ENCODE measurements at places on chromosomes 2 and 18.

DNA sequence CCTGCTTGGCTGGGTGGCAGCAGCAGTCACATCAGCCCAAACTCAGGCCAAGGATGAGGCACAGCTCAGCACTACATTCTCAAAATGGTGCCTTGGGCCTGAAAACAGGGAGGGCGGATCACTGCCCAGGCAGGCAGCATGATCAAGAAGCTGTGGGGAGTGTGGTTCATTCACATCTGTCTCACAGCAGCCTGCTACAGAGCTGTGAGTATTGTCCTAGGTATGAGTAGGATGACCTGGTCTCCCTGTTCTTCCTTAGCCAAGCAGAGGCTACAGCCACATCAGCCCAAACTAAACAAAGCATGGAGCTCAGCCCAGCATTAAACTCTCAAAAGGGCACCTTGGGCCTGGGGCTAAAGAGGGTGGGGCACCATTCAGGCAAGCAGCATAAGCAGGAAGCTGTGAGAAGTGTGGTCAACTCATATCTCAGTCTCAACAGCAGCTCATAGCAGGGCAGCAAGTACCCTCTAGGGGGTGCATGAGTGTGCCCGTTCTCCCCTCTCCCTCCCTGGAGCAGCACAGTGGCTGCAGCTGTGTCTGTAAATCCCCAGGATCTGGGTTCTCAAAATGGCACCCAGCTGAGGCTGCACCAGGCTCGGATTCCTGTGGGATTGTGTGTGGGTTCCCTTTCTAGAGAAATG, 139.6 kb downstream of the TRABD2A start:
- no peak for DNase-seq

DNA sequence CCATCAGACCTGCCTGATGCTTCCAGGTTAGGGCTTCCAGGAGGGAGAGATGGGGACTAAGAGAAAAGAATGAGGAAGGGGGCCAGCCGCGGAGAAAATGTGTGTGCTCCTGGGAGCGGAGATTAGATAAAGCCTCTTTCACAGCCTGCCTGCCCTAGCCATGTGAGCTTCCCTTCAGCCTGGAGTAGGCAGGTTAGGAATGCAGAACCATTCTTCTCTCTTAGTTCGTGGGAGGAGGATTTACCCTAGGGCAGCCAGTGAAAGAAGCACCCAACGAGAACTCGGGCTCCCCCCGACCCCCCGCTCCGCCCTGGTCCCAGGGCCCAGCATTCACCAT, 36.1 kb downstream of the POMC start:
- DNase-seq = no peak

DNA sequence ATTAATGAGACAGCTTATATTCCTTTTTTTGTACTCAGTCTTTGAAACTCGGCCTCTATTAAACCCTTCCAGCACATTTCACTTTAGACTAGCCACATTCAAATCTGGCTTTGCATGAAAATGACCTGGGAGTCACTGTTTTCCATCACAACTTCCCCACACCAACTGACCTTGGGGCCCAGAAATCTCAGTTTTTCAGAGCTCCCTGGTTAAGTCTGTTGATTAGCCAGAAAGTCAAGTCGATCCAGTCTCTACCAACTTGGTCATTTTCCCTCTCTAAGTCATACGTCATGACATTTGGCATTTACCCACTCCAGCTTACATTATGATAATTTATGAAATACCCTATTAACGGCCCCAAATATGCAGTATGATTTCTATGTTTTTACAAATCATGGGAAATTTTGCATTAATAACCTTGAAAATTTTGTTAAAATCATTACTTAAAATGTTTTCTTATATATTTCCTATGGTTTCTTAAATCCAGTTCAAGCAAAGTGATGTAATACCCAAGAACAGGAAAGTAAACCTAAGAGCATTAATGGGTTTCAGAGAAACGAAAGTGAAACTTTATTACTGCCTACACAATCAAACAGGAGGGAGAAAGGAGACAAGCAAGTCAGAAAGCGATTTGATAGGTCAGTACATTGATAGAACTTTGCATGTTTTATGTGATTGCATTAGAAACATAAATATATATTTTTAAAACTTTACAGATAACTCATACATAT, 77.1 kb downstream of the SPATS2L start:
- DNase-seq = no peak

- DNase-seq = no peak
Measured at GRCh38 chr2:107588181-107588580, 238.5 kb upstream of the RGPD4 start.

- no peak for DNase-seq
Measured at GRCh38 chr2:131590896-131591295, 63.2 kb downstream of the CCDC74A start.

GRCh38 chr2:151544449-151544848, 134.7 kb downstream of the RIF1 start:
- no peak for DNase-seq

GRCh38 chr2:141611981-141612380, 518.8 kb downstream of the LRP1B start:
- DNase-seq = no peak

- no peak for DNase-seq
Measured at GRCh38 chr2:74391209-74391579, 11.1 kb upstream of the DCTN1 start.

DNA sequence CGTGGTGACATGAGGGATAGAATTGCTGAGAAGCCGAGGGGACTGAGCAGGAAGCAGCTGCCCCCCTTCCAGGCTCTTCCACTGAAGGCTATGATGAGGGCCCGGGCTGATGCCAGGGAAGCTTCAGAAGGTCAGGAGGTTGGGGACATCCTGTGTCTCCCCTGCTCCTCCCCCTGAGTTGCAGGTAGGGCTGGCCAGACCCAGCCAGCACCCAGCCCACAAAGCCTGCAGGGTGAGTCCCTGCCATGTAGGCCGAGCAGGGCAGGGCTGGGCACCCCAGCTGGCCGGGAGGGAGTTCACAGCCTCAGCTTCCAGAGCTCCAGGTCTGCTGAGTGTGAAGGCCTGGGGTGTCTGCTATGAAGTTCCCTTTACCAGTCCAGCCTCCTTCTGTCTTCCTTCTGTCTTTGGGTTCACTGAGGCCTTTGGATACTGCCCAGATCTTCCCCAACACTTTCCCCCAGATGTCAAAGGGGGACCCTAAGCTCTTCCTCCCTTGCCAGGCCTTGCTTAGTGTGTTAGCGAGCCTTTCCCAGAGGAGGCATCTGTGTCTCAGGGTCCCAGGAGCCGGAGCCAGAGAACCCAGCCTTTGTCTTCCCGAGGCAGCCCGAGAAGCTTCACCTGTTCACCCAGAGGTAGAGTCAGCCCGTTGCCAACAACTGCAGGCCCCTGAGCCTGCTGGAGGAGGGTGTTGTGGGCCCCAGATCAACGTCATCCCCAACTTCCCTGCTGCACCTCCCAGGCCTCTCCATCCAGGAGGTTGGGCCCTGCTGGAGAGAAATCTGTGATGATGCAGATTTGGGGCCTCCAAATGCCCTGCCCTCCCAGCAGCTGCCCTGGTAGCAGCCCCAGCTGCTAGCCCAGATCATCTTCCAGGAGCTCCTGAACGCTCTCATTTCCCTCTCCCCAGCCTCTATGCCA, 3.6 kb upstream of the NCL start:
- DNase-seq = no peak

- peak; percentile 40 for DNase-seq
Measured at GRCh38 chr18:73895701-73896100, 251.9 kb downstream of the FBXO15 start.

GRCh38 chr18:50170004-50170403, 24.9 kb downstream of the MYO5B start:
- DNase-seq = no peak

- no peak for DNase-seq
Measured at GRCh38 chr2:41806286-41806685, 241.5 kb upstream of the PKDCC start.

GRCh38 chr2:118988706-118989105, 46.7 kb downstream of the MARCO start:
- no peak for DNase-seq

- no peak for DNase-seq
Measured at GRCh38 chr2:60741576-60741975, 14.5 kb upstream of the PAPOLG start.

DNA sequence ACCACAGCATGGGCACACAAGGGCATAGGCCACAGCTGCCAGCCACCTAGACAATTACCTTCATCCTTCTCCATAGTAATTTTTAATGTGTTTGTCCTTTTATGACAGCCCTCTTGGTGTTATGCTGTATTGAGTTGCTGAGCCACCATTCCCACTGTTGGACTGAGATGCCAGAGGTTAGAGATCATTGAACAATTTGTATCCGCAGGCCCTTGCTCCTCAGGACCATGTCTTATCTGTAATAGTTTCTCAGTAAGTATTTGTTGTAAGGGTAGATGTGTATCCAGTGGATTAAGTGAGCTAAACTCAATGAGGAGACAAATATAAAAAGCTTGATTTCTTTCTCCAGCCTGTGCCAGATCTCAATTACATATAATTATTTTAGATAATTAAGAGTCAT, 832.8 kb upstream of the ID2 start:
- no peak for DNase-seq

DNA sequence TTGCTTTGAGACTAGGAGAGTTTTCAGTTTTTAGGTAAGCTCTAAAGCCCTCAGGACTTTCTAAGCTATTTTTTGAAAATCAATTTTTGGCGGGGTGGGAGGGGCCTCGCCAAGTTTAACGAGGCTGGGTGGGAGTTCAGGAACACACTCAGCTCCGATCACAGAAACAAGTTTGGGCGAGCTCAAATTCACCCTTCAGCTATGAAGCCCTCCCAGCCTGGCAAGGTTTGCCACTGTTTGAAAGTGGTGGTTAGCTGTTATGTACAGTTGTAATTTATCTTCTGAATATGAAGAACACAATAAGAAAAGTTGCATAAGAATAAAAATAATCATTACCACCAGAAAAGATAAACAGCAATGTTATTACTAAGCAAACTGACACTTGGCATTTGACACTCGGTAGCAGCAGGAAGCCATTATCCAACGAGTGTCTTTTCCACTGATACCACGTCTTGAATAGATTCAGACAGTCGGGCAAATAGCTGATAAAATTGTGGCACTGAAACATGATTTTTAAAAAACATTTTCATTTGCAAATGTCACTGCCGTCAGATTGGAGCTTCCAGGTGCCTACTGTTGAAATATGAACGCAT, 59.8 kb downstream of the KCTD1 start:
- peak; percentile 58 for DNase-seq

- no peak for DNase-seq
Measured at GRCh38 chr2:20707601-20708000, 40.7 kb downstream of the GDF7 start.

GRCh38 chr18:40380686-40381439, 1574.2 kb upstream of the PIK3C3 start:
- no peak for DNase-seq

- DNase-seq = no peak
Measured at GRCh38 chr18:1848716-1849115, 722.6 kb downstream of the METTL4 start.

- no peak for DNase-seq
Measured at GRCh38 chr2:192286093-192286701, 91.5 kb upstream of the TMEFF2 start.

DNA sequence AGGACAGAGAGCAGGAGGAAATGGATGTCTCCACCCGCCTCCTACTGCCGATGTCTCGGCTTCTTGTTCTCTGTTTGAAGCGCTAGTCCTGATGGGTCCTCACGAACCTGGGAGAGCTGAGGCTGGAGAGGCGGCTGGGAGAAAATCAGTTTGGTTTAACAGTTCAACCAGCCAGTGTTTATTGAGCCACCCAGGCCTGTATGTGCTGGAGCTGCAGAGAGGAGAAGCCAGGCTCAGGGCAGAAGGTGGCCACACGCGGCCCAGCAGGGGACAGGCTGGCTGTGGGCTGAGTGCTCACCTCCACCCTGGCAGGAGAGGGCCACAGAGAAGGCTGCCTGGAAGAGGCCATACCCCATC, 202.1 kb downstream of the CYP26B1 start:
- DNase-seq = no peak

DNA sequence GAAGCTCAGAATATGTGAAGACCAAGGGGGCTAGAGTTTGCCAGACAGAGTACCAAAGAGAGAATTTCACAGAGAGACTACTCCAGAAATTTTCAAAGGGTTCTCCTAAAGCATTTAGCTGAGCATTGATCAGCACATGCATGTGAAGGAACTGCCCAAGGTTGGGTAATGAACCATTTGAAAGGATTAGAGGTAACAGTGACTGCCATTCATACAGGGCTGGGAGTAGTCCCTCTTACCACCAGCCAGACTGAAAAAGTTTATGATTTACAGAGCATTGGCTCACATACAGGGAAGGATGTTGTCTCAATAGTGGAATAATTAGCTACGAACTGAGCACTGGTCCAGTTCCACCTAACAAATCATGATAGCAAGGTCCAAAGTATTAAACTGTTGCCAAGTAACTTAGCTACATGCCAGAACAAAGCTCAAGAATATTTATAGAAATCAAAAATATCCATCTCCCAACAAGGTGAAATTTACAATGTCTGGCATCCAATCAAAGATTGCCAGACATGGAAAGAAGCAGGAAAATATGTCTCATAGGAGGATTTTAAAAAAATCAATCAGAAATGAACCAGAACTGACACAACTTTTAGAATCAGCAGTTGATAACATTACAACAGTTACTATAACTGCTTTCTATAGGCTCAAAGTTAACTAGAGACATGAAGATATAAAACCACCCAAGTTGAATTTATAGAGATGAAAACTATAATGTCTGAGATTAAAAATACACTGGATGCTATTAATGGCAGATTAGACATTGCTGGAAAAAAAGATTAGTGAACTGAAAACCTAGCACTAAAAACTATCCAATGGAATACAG, 25.7 kb upstream of the RNF103 start:
- DNase-seq = no peak

DNA sequence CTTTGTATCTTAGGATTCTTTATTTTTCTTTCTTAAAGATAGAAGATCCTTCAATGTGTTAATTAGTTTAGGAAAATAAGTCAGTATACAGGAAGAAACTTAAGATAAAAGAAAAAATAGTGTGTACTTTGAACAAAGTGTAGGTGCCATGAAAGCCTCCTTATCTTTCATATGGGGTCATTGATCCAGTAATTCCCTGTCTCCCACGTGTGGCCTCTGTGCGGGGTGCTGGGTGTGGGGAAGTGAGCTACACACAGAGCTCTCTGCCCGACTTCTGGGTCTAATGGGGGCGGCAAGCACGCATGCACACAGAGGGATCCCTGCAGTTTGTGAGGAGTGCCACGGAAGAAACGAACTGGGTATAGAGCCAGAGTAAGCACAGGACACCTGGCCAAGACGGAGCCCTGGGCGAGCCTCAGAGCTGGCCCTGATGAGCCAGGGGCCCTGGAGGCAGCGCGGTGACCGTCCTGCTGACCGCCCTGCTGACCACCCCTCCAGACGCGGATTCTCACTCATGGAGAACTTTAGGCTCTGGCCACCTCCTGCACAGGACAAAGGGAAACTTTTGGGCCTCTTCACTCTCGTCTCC, 253.5 kb downstream of the ACKR3 start:
- no peak for DNase-seq

DNA sequence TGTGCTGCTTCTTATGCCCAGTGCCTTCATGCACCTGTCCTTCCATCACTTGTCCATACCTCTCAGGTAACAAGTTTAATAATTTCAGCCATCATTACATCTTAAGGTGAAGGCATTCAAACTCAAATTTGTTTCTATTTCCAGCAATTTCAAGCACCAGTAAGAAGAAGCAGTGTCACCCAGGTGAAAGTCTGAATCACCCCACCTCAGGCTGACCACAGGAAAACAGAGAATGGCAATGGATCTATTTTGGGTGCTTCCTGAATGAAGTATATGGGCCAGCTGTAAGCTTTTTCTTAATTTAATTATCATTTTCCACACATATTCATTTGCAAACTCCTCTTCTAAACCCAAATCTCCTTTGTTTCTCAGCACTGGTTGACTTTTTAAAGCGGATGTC, 372.7 kb upstream of the SOX11 start:
- DNase-seq = no peak

GRCh38 chr2:120241684-120242083, 11.0 kb upstream of the RALB start:
- DNase-seq = no peak

Measured in NCI-H1417 treated with DMSO at 0.1 percent for 48 hours (cell line).